Adrenal gland (tissue), 19 donors: ENCODE measurements at places on chromosomes 11 and 22. TPM values are rescaled to one million over a fixed set of nuclear protein-coding genes. Genes with fewer than 3 reads are reported as not detected.

DNA sequence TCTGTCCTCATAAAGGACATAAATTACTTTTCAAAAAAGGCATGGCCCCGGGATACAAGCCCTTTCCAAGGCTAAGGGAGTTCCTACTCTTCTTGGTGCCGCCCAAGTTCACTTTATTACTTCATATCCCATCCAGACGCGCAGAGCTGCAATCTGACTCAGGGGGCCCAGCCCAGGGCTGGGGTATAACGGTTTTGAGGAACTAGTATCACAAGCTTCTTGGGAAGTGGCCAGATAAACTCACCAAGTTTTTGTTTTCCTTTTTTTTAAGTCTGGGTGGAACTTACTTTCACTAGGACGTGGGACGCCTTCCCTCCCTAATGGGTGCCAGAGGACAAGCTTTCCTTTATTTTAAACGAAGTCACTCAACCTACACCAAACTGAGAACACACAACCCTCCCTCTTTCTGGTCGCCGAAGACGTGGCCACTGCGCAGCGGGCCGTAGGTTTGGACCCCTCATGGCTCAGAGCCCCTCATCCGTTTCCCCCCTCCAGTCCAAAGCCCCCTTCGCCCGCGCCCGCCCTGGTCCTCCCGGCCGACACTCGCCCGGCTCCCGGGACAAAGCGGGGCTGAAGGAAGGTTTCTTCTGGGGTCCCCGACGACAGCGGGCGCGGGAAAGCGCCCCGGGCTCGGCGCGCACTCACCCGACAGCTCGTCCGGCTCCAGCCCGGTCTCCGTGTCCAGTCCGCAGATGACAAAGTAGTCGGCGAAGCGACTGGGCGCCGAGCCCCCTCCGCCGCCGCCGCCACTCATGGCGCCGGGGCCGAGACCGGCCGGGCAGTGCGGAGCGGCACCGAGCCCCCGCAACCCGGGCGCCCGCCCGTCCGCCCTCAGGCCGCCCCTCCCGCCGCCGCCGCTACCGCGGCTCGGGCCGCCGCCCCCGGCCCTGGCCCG is 587 bp downstream of the DENND5A start:
- H3K27me3 ChIP-seq, result no peaks in the 10 kb centered on the region
- H3K4me3 ChIP-seq, result peak overlapping the region; percentile 97
- H3K36me3 ChIP-seq, result no peaks in the 10 kb centered on the region
- peak; percentile 67 for DNase-seq

DNA sequence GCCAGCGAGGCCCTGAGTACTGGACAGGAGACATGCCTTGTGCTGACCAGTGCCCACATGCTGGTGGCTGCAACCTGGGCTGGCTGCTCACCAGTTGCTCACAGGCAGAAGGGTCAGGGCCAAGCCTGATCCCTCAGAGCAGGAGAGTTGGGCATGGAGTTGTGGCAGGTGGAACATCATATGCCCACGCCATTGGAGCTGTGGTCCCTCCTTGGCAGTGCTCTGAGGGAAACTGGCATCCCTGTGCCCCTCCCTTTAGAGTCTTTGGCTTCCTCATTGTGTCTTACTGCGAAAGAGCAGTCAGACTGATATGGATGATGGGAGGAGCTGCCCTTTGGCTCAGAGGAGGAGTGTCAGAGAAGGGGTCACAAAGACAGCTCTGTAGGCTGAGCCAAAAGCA is 3.1 kb upstream of the MYEOV start:
- no peak for DNase-seq
- no peak overlapping the region for H3K4me3 ChIP-seq
- H3K27me3 ChIP-seq, result no peaks in the 10 kb centered on the region
- H3K27ac ChIP-seq, result no peak overlapping the region

DNA sequence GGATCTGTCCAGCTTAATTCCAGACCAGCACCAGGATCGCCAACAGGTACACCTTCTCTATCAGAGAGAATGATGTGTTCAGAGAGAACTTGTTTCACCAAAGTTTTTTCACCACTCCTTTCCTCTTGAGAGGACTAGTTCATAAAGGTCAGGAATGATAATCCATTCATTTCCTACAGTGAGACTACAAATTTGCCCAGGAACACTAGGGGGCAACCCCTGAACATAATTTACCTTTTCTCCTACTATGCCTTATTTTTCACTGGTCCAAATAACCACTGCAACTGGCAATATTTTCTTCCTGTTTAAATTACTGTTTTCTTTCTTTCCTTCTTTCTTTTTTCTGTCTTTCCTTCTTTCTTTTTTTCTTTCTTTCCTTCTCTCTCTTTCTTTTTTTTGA is 22.5 kb downstream of the CAVIN3 start:
- no peaks in the 10 kb centered on the region for H3K36me3 ChIP-seq
- H3K4me3 ChIP-seq, result no peak overlapping the region
- no peaks in the 10 kb centered on the region for H3K27me3 ChIP-seq
- no peaks in the 10 kb centered on the region for H3K4me1 ChIP-seq
- DNase-seq, result no peak
- no peak overlapping the region for H3K27ac ChIP-seq

DNA sequence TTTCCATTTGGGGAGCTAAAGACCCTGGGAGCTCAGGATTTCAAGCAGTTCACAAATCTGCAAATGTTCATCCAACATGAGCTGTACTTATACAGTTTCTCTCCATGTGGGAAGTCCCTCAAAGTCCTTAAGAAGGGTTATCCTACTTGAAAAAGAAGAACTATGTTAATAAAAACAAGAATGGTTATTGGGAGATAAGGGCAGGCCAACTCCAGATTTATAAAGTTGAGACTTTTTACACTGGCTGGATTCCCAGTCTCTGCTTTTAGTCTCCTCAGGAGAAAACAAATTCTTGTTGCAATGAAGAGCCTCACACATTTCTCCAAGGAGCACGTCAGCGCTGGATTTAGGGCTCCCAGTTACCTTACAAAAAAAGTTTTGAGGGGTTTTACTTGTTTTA is 34.2 kb upstream of the CTTN start:
- no peaks in the 10 kb centered on the region for H3K36me3 ChIP-seq
- no peaks in the 10 kb centered on the region for H3K27me3 ChIP-seq
- no peak for DNase-seq
- peaks cover under 1% of the 10 kb centered on the region for H3K4me1 ChIP-seq
- H3K27ac ChIP-seq, result no peak overlapping the region
- no peak overlapping the region for H3K4me3 ChIP-seq

DNA sequence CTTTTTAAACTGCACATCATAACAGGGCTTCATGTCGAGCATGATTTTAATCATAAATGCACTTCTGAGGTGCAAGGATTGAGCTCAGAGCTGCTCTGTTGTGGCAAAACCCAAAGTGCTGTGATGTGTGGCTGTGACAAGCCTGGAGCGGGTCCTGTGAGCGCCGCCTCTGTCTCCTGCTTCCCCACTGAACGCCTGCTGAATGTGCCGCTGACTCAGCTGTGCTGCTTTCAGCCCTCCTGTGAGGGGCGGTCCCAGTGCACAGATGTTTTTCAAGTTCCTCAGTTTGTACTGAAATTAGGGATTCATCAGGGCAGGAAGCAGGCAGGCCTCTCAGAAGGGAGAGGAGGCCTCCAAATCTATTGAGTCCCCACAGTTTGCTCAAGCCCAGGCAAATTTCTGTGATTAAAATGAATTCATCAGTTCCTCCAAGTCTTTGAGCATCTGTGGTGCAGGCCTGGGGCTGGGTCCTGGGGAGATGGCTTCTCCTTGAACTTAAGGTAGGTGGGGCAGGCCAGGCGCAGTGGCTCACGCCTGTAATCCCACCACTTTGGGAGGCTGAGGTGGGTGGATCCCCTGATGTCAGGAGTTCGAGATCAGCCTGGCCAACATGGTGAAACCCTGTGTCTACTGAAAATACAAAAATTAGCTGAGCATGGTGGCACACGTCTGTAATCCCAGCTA is 3.0 kb upstream of the GTSE1 start:
- peak; percentile 72 for DNase-seq
- no peak overlapping the region for H3K27ac ChIP-seq
- peaks cover 17% of the 10 kb centered on the region for H3K4me1 ChIP-seq
- H3K36me3 ChIP-seq, result no peaks in the 10 kb centered on the region

- no peak for DNase-seq
- H3K4me3 ChIP-seq, result no peak overlapping the region
- no peaks in the 10 kb centered on the region for H3K36me3 ChIP-seq
- no peaks in the 10 kb centered on the region for H3K27me3 ChIP-seq
- no peaks in the 10 kb centered on the region for H3K4me1 ChIP-seq
- H3K27ac ChIP-seq, result no peak overlapping the region
Measured at GRCh38 chr11:5546457-5546856, 1.9 kb downstream of the OR52H1 start.

DNA sequence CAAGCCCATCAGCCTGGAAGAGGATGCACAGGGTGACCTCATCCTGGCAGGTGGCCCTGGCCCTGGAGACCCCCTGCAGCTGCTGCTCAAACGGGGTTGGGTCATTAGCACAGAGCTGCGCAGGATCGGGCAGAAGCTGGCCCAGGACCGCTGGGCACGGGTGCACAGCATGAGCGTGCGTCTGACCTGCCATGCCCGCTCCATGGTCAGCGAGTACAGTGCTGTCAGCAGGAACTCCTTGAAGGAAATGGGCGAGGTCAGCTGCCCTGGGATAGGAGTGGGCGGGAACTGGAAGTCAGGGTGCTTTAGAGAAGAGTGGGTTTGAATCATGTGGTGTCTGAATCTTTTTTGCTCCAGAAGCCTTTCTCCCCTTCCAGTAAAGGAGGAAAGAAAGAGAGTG is 61.1 kb downstream of the INSC start:
- H3K4me3 ChIP-seq, result no peak overlapping the region
- H3K27ac ChIP-seq, result no peak overlapping the region
- no peaks in the 10 kb centered on the region for H3K27me3 ChIP-seq
- DNase-seq, result no peak
- H3K36me3 ChIP-seq, result no peaks in the 10 kb centered on the region

GRCh38 chr11:10796191-10796590 is 12.5 kb downstream of the EIF4G2 start:
- no peak overlapping the region for H3K4me3 ChIP-seq
- no peaks in the 10 kb centered on the region for H3K27me3 ChIP-seq
- H3K36me3 ChIP-seq, result peaks cover 55% of the 10 kb centered on the region
- H3K4me1 ChIP-seq, result peaks cover 3% of the 10 kb centered on the region

- no peak overlapping the region for H3K4me3 ChIP-seq
- no peaks in the 10 kb centered on the region for H3K36me3 ChIP-seq
- DNase-seq, result no peak
- no peak overlapping the region for H3K27ac ChIP-seq
Measured at GRCh38 chr11:67558084-67558772, 25.4 kb upstream of the GSTP1 start.

DNA sequence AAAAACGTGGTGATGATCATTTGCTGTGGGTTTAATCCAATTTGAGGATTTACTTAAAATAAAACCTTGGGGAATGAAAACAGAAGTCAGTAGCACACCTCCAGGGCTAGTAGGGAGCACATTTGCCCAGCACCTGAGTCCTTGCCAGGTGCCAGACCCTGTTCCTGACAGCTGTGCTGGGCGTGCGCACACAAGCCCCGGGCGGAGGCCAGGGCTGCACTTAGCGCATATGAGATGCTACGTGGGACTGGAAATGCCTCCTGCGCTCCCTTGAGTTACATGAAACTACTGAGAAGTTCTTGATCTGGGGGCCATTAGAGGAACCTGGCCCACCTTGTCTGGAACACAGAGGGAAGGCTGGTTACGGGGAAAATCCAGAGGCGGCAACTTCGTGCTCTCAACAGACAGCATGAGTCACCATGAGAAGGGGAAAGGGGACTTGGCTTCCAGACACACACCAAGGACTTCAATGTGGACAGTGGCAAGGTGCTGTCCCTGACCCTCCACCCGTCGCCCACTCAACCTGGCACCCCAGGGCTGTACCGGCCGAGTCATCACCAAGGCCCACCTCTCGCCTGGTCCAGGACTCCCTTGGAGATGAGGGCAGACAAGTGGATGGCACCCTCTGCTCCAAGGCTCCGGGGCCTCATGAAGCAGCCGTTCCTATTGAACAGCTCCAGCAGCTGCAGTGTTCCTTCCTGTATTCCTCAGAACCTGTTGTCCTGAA is 1468.6 kb downstream of the BRD1 start:
- peaks cover 13% of the 10 kb centered on the region for H3K27me3 ChIP-seq
- H3K36me3 ChIP-seq, result no peaks in the 10 kb centered on the region
- no peak overlapping the region for H3K4me3 ChIP-seq

- no peak overlapping the region for H3K4me3 ChIP-seq
- no peak overlapping the region for H3K27ac ChIP-seq
- H3K27me3 ChIP-seq, result no peaks in the 10 kb centered on the region
- H3K36me3 ChIP-seq, result no peaks in the 10 kb centered on the region
Measured at GRCh38 chr11:119091966-119092879, 7.5 kb downstream of the HMBS start.

- H3K27me3 ChIP-seq, result peaks cover 11% of the 10 kb centered on the region
- no peak overlapping the region for H3K4me3 ChIP-seq
- H3K4me1 ChIP-seq, result peaks cover 5% of the 10 kb centered on the region
- no peak for DNase-seq
- no peak overlapping the region for H3K27ac ChIP-seq
Measured at GRCh38 chr11:124716591-124716990, 23.2 kb upstream of the NRGN start.

GRCh38 chr22:28444659-28445058 is 235.0 kb downstream of the TTC28 start:
- no peak overlapping the region for H3K27ac ChIP-seq
- H3K36me3 ChIP-seq, result no peaks in the 10 kb centered on the region
- no peak overlapping the region for H3K4me3 ChIP-seq
- no peaks in the 10 kb centered on the region for H3K27me3 ChIP-seq

GRCh38 chr11:68036717-68037239 is 2.0 kb upstream of the TCIRG1 start:
- no peak overlapping the region for H3K4me3 ChIP-seq
- peak overlapping the region; percentile 92 for H3K27ac ChIP-seq
- peaks cover 33% of the 10 kb centered on the region for H3K36me3 ChIP-seq

GRCh38 chr22:40411506-40411861 is 41.1 kb downstream of the SGSM3 start:
- no peaks in the 10 kb centered on the region for H3K27me3 ChIP-seq
- DNase-seq, result no peak
- no peaks in the 10 kb centered on the region for H3K4me1 ChIP-seq
- no peak overlapping the region for H3K27ac ChIP-seq
- H3K4me3 ChIP-seq, result no peak overlapping the region

- peaks cover 55% of the 10 kb centered on the region for H3K36me3 ChIP-seq
- no peak overlapping the region for H3K4me3 ChIP-seq
- no peak overlapping the region for H3K27ac ChIP-seq
- no peaks in the 10 kb centered on the region for H3K4me1 ChIP-seq
Measured at GRCh38 chr22:31692186-31692886, 30.3 kb upstream of the PISD start.

DNA sequence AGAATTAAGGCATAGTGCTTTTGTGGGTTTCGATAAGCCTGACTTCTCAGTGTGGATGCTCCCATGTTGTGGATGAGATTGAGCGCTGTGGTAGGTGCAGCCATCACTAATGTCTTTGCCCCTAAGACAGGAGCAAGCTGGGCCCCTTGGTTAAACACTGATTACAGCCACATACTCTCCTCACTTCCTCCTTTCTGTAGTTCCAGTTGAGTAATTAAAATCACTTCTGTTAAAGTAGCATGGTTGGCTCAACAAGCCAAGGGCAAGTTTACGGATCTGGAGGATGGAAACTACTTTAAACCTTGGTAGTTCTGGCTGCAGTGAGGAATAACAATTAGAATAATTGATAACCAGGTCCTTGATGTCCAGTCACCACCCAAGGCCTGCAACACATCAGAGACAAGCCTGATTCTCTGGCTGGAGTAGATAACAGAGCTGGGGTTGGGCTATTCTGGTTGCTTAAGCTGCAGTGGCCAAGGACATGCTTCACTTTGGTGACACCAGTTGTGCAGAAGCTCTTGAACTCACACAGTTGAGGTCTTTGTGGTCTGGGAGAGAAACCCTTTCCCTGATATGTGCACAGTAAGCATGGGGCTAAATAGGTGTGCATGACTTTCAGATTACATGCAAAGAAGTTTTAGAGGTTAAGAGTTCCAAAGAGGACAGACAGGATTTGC is 81.3 kb downstream of the KIRREL3 start:
- no peak overlapping the region for H3K27ac ChIP-seq
- no peak for DNase-seq
- H3K4me1 ChIP-seq, result no peaks in the 10 kb centered on the region
- H3K4me3 ChIP-seq, result no peak overlapping the region

MMP13 gene
- total RNA-seq, result not detected

P2RX3 gene
- 0.11 TPM for total RNA-seq

DGCR6 gene
- total RNA-seq, result 2.0 TPM

DEPDC5 gene
- 28.8 TPM for total RNA-seq

APOL4 gene
- 3.8 TPM for total RNA-seq
